ENCODE measurements at places on chromosomes 3 and 15.

DNA sequence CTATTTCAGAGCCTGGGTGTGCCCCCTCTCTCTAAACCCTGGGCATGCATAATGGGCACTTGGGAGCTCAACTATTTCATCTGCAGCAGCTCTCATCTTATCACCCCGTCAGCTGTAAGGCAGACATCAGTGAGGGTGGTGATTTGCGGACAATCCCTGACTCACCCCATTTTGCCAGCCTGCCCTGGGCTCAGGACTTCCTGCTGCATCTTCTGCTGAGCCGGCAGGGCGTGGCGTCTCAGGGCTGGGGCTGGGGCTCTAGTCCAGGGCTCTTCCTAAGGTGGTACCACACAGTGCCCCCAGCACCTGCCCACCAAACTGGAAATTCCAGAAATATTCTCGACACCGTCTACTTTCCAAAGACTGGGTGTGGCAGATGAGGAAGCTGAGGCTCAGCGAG, 925 bp upstream of the PSTPIP1 start:
- no peak for DNase-seq

DNA sequence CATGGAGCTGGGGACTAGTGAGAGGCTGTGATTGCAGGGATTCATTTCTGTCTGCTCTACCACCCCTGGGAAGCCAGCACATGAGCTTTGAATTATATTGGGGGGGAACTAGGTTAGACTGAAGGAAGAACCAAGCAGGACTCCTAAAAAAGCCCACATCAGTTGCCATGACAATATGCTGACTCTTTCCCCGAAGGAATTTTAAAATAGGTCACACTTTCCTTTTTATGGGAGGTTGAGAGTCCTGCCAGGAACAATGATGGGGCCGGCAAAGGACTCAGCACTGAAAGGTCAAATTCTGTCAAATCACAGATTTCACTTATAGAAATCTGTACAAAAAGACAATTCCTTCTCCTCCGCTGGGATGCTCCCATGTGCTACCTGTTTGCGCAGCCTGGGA, 130.8 kb downstream of the ZNF621 start:
- no peak for DNase-seq

DNA sequence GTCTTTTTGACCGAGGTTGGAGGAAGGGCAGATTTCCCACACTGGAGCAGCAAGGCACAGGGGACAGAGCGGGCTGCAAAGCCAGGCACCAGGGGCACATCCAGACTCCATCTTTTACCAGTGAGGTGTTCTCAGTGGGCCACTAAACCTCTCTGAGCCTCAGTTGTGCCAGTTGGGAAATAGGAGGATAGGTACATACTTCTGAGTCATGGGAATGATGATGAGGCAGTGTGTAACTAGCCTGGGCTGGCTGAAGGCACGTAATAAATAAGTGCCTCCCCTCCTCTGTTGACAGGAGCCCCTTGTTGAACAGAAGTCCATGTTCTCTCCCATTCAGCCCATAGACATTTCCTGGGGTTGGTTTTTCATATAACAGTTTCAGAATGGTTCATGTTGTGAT, 48.7 kb downstream of the GPD1L start:
- no peak for DNase-seq

- DNase-seq = peak; percentile 61
Observed at GRCh38 chr3:131630807-131631206, 128.0 kb upstream of the MRPL3 start.

Measured in AG20443 (cell line).